Breast epithelium (tissue), 4 donors: ENCODE measurements at places on chromosomes 7 and 10. TPM values are rescaled to one million over a fixed set of nuclear protein-coding genes. Genes with fewer than 3 reads are reported as not detected.

GIMAP6 gene
- total RNA-seq: 13.3 TPM

GPNMB gene
- total RNA-seq: 460 TPM

GPR158 gene
- total RNA-seq: 0.29 TPM

NPSR1 gene
- not detected for total RNA-seq

MBL2 gene
- total RNA-seq: not detected

INA gene
- total RNA-seq: not detected

USP54 gene
- 18.2 TPM for total RNA-seq

FFAR4 gene
- total RNA-seq: 2.9 TPM

HOXA7 gene
- 4.6 TPM for total RNA-seq

INMT gene
- 26.2 TPM for total RNA-seq

LIPK gene
- 3.2 TPM for total RNA-seq

ADGRA1 gene
- not detected for total RNA-seq

PNLIPRP3 gene
- total RNA-seq: 2.4 TPM

LRRC18 gene
- not detected for total RNA-seq

SLC13A1 gene
- total RNA-seq: not detected

UTF1 gene
- total RNA-seq: not detected

PLAU gene
- total RNA-seq: 11.0 TPM

ELFN1 gene
- 0.59 TPM for total RNA-seq

OR9A2 gene
- 2.0 TPM for total RNA-seq

EN2 gene
- total RNA-seq: not detected

EVX1 gene
- total RNA-seq: not detected
